Hematopoietic multipotent progenitor cell treated with erythropoietin and hydrocortisone succinate and interleukin-3 and kit ligand, for 15 days (in vitro differentiated cells): ENCODE measurements at places on chromosomes 3 and 15.
A peak's percentile ranks its signal among the peaks of the same experiment; 100 is the strongest.

GRCh38 chr3:188411750-188412149 lies 257.8 kb downstream of the LPP start:
- DNase-seq = no peak

DNA sequence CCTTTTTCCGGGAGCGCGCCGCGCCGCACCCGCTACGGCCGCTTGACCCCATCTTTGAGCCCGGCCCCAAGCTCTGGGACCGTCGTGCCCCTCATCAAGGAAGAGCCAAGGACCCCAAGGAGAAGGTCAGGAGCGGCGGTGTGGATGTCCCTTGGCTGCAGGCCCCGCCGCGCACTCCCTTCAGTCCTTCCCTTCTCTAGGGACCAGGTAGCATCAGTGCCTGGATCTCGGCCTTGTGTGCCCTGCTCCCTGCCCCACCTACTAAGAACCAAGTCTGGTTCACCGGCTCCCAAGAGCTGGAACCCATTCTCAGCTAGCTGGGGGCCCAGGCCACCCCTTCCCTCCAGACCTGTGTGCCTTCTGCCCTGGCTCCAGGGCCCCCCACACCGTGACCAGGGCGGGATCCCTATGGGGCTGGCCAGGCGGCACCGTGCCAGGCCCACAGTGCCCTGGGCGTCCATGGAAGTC lies 69.3 kb upstream of the CGNL1 start:
- DNase-seq = no peak

DNA sequence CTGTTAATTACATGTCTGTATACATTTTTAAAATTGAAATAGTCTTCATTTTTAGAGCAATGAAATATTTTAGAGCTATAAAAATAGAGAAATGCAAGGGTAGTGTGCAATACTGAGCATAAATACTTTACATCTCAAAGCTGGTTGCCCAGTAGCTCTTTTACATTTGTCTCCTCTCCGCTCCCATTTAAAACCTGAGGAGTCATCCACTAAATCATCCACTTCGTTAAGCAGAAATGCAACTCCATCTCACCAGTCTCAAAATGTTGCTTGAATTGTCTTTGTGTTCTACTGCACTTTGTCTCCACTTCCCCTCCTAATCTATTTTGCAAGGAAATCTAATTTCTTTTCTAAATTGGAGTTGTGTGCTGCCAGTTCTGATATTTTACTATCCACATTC lies 563.6 kb downstream of the VGLL3 start:
- no peak for DNase-seq

DNA sequence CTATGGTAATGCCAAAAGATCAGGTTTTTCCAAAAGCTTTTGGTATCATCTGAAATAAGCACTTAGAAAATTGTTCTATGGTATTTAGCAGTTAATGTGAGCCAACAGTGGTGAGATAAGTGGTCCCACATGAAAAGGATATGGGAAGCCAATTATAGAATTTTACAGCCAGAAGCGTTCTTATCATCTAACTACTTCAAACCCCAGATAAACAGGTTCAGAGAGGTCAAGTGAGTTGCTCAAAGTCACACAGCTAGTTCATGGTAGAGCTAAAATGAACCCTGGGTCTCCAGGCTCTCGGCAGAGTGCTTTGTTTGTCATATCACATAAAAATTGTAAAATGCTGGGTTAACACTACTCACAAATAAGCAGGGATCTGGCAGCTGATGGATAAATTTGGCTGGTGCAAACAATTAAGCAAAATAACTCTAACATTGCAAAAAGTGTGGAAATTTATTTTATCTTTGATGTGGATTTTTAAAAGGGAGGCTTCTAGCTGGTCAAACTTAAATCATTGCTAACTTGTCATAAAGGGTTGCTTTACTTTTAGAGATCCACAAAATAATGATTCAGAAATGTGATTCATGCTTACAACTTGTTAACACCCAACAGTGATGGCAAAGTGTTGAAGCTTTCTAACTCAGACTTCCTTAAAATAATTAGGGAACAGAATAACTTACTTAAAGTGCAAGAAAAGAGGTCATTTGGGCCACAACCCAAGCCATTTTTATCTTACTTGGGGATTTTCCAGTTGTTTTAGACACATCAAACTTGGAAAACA lies 202.8 kb upstream of the TBC1D5 start:
- no peak for DNase-seq

GRCh38 chr3:120846073-120846472 lies 61.9 kb upstream of the STXBP5L start:
- DNase-seq = no peak

GRCh38 chr15:85492406-85492805 lies 112.0 kb downstream of the AKAP13 start:
- DNase-seq = no peak

DNA sequence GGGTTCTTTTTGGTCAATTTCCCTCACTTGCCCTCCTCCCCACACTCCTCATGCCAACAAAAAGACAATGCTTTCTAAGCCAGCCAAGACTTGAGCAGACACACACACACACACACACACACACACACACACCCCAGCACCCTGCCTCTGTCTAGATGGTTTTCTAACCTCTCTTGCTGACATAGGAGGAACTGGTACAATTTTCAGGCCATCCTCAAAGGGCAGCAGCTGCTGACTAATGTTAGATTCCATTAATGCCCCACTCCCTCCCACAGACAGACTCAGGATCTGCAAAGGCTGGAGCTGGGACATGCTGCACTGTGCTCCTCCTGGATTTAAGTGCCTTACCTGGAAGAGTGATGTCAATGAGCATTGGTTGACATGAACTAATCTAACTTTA lies 438.4 kb downstream of the OCA2 start:
- no peak for DNase-seq

DNA sequence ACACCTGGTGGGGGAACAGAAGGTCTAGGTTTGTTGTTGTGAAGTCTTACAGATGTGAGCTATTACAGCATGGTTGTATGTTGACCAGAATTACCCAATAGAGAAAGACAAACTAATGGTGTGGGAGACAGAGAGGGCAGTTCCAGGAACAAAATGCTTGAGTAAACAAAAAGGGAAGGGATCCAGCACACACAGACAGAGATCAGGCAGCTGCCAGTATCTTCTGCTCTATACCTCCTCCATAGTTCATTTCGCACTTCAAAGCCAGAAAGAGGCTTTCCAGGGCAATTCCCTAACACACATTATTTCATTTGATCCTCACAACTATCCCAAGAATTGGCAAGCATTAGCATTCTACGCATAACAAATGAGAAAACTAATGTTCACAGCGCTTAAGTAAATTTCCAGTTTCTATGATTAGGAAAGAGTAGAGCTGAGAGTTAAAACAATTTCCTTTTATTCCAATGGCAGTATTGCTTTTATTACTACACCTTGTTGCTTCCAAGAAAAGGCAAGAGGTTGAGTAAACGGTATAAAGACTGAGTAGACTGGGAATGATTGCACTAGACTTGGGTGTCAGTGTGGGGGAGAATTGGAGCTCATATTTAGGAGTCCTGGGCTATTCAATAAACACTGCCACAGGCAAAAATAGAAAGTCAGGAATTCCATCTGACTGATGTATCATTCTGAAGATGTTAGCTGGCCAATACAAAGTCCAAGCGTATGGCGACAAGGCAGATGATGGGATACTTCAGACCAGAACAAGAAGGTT lies 39.7 kb upstream of the ZNF280D start:
- no peak for DNase-seq

GRCh38 chr15:46853600-46853999 lies 863.7 kb upstream of the SEMA6D start:
- no peak for DNase-seq

DNA sequence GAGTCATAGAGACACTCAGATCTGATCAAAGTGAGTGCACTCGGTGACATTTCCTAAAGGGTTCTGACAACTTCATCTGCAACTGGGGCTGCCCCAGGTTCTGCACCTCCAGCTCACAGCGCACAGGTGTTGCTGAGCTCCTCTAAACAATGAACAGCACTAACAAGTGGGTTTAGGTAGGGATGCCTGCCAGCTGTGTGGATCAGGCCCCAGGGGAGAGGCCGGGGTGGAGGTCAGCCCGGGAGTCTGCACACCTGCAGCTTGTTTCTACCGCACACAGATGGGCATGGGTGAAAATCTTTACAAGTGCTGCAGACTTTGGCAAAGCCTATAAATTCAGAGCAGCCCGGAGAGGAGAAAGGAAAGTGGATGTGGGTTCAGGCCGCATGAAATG lies 355 bp downstream of the FBXW12 start:
- DNase-seq = no peak

- no peak for DNase-seq
Observed at GRCh38 chr3:119035014-119035346, 334 bp upstream of the IGSF11 start.

GRCh38 chr3:157499342-157499963 lies 3.8 kb downstream of the VEPH1 start:
- no peak for DNase-seq

DNA sequence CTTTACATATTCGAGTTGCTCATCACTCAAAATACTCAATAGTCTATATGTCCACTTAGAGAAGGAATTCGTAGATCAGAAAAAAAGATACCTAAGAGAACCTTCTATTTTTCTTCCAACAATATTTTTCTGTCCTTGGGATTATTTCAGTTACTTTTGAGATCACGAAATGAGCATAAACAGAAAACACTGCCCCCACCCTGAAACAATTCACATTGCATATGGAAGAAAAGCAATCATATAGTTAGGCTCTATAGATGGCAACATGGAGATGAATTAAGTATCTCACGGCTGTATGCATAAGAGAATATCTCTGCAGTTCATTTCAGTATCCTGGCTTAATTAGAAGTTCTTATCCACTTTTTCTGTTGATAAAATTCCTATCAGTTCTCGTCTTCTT lies 391.1 kb downstream of the FGF12 start:
- DNase-seq = no peak

GRCh38 chr3:19267040-19267439 lies 118.7 kb downstream of the KCNH8 start:
- no peak for DNase-seq

- DNase-seq = no peak
Observed at GRCh38 chr3:150372722-150373121, 35.4 kb upstream of the TSC22D2 start.

- DNase-seq = no peak
Observed at GRCh38 chr3:190012314-190012782, 108.3 kb downstream of the P3H2 start.

DNA sequence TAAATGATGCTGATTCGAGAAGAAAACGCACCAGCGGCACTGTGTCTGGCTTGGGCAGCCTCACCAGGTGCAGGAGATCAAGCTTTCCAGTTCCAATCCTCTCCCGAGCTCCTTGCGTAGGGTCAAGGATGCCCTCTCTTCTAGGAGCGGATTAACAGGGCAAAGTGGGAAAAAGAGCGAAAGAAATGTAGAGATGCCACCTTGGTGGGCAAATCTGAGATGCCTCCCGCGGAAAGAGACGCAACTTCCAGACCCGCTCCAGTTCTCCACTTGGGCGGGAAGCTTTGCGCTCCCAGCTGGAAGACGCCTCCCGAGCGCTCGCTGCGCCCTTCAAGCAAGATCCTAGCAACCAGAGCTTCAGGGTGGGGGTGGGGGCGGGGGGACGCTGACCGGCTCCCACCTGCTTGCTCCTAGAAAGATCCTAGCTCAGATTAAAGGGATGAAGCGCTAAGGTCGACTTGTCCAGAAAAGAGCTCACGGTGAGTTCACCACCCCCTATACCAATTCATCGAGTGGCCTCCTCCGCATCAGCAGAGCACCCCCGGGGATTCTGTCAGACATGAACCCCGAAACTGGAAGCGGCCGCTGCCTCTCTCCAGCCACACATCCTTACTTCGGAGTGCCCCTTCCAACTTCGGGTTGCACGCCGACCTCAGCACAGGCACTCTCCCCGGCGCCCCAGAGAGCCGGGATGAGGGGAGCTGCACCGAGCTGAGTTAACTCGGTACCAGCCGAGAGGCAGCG lies 769 bp downstream of the TAFA4 start:
- DNase-seq = no peak

GRCh38 chr3:43053291-43053690 lies 52.6 kb downstream of the POMGNT2 start:
- no peak for DNase-seq

GRCh38 chr15:62799919-62800318 lies 242.6 kb upstream of the TPM1 start:
- DNase-seq = no peak

GRCh38 chr15:58159827-58160386 lies 21.7 kb downstream of the AQP9 start:
- DNase-seq = no peak

- no peak for DNase-seq
Observed at GRCh38 chr3:104521606-104522336, 844.9 kb upstream of the ALCAM start.

DNA sequence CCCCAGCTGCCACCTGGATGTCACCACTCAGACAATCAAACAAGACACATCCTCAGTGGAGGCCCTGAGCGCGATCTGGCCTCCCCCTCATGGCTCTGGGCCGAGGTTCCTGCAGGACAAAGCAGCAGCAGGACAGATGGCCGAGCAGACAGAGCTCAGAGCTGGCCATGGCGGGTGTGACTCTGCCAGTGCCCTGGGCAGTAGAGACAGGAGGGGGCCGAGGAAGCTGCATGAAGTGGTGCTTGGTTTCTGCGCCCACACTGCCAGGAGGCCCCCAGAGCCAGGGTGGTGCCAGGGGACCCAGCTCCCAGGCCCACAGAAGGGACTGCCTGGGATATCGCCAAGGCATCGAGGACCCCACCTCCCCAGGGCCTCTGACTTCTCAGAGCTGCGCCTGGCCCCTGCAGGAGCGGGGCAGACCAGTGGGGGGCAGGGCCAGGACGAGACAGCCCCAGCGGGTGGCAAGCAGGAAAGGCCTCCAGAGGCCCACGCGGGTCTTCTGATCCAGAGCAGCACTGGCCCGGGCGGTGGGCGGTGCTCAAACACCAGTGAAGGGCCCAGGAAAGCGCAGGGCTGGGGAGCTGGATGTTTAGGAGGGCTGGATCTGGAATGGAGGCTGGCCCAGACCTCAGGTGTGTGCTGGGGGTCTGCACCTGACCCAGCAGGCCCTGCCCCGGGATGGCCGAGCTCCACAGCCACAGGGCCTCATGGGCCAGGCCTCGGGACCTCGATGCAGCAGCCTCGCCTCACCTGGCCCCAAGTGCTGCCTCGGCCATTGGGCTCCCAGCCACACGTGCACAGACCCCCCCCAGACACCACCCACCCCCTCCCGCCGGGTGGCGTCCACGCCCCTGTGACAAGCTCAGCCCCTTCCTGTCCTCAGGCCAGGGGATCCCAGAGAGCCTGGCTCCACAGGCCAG lies 76.0 kb downstream of the GOLGA8G start:
- peak; percentile 1 for DNase-seq

DNA sequence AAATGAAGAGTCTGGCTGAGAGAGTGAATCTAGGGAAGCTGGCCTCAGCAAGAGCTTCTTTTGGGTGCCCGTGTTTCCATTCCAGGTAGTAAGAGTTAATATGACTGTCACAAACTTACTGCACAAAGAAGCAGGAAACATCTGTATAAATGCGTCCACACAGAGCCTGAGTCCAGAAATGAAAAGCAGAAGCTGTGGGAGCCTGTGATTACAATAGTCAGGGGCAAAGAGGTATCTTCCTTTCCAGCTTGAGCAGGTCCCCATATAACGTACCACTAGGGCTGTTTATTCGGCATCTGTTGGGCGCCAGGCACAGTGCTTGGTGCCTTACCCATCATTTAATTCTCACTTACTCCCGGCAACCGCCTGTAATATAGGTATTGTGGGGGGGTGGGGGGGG lies 40.5 kb upstream of the B3GNT5 start:
- no peak for DNase-seq
